ENCODE measurements at places on chromosomes 3 and 15.

- H3K4me3 ChIP-seq = peak overlapping the region; percentile 89
- peak overlapping the region; percentile 98 for H3K27ac ChIP-seq
- H3K27me3 ChIP-seq = no peaks in the 10 kb centered on the region
- DNase-seq = no peak
Observed at GRCh38 chr3:153166206-153166605, 4.2 kb downstream of the RAP2B start.

DNA sequence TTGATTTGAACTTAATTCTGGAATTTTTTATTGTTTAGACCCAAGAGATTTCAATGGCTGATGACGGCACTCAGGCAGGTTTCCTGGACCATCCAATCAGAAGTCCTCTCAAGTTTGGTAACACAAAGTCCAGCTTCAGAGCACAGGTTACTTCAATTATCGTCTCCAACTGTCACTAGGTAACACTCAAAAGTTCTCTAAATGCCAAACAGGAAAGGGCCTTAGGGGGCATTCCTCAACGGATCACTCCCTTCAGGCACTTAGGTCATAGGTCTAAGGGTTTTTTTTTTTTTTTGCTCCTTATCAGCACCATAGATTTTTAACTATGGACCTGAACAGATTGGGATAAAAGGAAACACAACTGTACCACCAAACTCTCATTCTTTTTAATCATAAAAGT is 85.8 kb downstream of the MEIS2 start:
- no peak for DNase-seq
- no peaks in the 10 kb centered on the region for H3K27me3 ChIP-seq
- no peaks in the 10 kb centered on the region for H3K36me3 ChIP-seq
- peak overlapping the region; percentile 70 for H3K27ac ChIP-seq

GRCh38 chr3:9897408-9898372 is 5.0 kb upstream of the IL17RE start:
- no peak for DNase-seq
- no peaks in the 10 kb centered on the region for H3K27me3 ChIP-seq
- H3K4me1 ChIP-seq = peaks cover 52% of the 10 kb centered on the region

DNA sequence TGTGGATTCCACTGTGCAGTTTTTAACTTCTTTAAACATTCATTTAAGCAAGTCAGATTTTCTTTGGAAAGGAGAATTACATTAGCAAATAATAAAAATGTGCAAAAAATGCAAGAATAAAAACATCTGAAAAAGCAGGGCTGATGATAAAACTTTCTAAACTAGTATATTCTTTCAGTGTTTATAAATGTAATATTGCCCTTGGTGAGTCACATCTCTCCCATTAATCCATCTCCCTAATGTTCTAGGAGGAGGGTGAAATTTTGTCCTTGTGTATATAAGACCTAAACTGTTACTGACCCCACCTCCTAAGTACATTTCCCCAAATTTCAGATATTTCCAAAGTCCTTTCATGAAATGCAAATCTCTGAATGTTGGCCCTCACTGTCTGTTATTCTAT is 28.5 kb upstream of the DCUN1D1 start:
- no peak for DNase-seq
- no peaks in the 10 kb centered on the region for H3K36me3 ChIP-seq
- no peak overlapping the region for H3K27ac ChIP-seq
- H3K4me3 ChIP-seq = no peak overlapping the region

GRCh38 chr15:28289694-28290463 is 32.1 kb downstream of the HERC2 start:
- H3K27me3 ChIP-seq = no peaks in the 10 kb centered on the region
- no peak overlapping the region for H3K4me3 ChIP-seq
- H3K27ac ChIP-seq = no peak overlapping the region
- DNase-seq = no peak
- no peaks in the 10 kb centered on the region for H3K4me1 ChIP-seq
- no peaks in the 10 kb centered on the region for H3K36me3 ChIP-seq

- no peaks in the 10 kb centered on the region for H3K27me3 ChIP-seq
- peaks cover 12% of the 10 kb centered on the region for H3K4me1 ChIP-seq
- H3K4me3 ChIP-seq = no peak overlapping the region
- no peaks in the 10 kb centered on the region for H3K36me3 ChIP-seq
Observed at GRCh38 chr15:91911844-91912243, 58.3 kb downstream of the SLCO3A1 start.

DNA sequence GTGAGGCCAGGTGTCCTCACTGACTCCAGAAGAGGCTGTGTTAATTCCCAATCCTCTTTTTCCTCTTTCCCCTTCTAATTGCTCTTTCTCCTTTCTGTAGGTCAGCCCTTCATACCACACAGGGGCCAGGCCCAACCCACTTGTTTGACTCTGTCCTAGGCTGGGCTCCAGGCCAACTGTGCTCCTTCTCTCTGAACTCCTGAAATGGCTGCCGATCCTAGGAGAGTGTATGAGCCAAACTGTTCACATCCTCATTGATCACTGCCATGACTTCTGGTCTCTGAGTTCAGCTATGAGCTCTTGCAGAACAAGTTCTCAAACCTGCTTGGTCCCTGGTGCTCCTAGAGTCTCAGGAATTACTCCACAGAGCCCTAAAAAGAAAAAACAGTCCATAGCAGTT is 145.1 kb downstream of the VGLL4 start:
- H3K27ac ChIP-seq = peak overlapping the region; percentile 72
- no peak overlapping the region for H3K4me3 ChIP-seq
- DNase-seq = no peak
- H3K4me1 ChIP-seq = peaks cover 12% of the 10 kb centered on the region
- no peaks in the 10 kb centered on the region for H3K36me3 ChIP-seq
- no peaks in the 10 kb centered on the region for H3K27me3 ChIP-seq

DNA sequence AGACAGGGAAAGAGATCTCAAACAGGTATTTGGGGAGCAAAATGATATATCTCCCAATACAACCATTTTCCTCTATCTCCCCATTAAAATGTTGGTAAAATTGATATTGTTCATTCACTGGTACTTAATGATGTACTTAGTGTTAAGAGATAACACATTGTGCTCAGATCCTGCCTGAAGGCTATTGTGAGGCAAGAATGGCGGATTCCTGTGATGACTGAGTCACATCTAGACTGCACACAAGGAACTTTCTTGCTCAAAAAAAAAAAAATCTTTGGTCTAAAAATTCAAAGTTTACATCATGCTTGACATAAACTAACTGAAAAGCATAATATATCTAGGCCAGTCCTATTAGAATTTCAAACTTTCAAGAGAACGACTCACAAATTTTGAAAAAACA is 171.1 kb upstream of the TTC14 start:
- DNase-seq = no peak
- no peak overlapping the region for H3K27ac ChIP-seq
- no peaks in the 10 kb centered on the region for H3K36me3 ChIP-seq
- no peaks in the 10 kb centered on the region for H3K4me1 ChIP-seq
- H3K4me3 ChIP-seq = no peak overlapping the region

GRCh38 chr3:64892671-64893309 is 205.0 kb upstream of the ADAMTS9 start:
- H3K4me3 ChIP-seq = no peak overlapping the region
- no peak overlapping the region for H3K27ac ChIP-seq
- peaks cover 6% of the 10 kb centered on the region for H3K4me1 ChIP-seq
- no peaks in the 10 kb centered on the region for H3K36me3 ChIP-seq
- no peaks in the 10 kb centered on the region for H3K27me3 ChIP-seq

- no peaks in the 10 kb centered on the region for H3K36me3 ChIP-seq
- no peak overlapping the region for H3K4me3 ChIP-seq
- no peak for DNase-seq
- H3K4me1 ChIP-seq = peaks cover 4% of the 10 kb centered on the region
- H3K27me3 ChIP-seq = no peaks in the 10 kb centered on the region
- no peak overlapping the region for H3K27ac ChIP-seq
Observed at GRCh38 chr15:101145362-101145761, 106.5 kb downstream of the CHSY1 start.

GRCh38 chr3:40265181-40265580 is 44.3 kb upstream of the EIF1B start:
- no peaks in the 10 kb centered on the region for H3K27me3 ChIP-seq
- no peak overlapping the region for H3K27ac ChIP-seq
- no peaks in the 10 kb centered on the region for H3K36me3 ChIP-seq
- no peaks in the 10 kb centered on the region for H3K4me1 ChIP-seq
- no peak for DNase-seq

DNA sequence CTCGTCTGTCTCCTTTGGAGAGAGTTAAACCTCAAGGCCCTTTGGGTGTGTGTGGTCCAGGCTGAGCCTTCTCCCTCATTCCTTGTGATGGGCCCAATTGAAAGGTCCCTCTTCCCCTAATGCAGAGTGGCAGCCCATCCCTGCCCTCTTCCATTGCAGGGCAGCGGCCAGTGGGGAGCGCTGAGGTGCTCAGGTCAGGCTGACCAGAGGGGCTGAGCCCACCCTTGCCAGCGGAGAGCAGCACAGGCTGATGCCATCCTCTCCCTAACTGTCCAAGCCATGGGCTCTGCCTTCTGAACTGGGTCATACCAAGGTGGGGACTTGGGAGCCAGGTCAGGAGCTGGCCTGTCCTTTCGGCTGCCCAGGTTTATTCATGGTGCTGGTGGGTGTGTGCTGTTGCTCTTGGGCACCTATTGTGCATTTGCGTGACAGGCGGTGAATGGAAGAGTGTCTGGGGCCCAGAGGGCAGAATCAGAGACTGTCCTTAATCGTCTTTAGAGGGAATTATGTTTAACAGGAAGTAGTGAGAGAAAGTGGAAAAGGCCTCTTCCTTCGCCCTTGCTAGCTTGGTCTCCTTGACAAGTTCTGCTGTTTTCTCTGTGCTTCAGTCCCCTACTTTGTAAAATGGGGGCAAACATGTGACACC is 96.9 kb downstream of the VGLL4 start:
- H3K36me3 ChIP-seq = no peaks in the 10 kb centered on the region
- DNase-seq = no peak
- H3K27me3 ChIP-seq = no peaks in the 10 kb centered on the region
- H3K4me3 ChIP-seq = no peak overlapping the region
- no peaks in the 10 kb centered on the region for H3K4me1 ChIP-seq

DNA sequence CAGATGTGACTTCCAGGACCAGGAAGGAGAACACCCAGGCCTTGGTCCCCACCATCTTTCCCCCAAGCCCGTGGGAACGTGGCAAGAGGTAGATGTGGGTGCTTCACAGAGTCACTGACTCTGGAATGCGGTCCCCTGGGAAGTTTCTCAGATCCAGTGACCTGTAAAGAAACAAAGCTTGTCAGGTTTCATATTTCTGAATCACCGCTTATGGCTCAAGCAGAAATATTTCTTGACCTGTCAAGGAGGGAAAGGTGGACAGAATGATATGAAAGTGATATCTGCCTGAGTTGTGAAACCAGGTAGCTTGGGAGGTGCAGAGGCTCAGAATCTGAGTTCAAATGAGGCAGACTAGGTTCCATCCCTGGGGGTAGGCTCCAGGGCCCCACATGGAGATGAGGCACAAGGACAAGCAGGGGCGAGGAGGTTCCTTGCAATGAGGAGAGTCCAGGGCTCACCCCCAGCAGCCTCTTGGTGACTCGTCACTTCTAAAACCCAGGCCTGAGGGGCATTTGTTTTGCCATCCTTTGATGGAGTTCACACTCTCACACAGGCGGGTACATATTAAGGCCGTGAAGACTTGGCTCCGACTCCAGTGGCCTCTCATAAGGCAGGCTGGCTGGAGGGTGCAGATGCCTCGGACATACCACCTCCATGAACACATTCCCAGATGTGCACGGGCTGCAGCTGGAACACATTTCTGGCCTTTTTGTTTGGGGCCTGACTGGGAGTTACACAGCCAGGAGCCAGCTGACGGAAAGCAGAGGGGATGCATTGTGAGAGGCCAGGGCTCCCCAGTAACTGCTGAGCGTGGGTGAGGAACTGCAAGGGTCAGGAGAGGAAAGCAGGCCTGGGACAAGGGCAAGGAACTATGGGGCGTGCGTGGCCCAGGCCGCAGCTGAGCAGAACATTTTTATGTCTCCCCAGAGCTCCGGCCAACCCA is 1.3 kb downstream of the CILP start:
- no peaks in the 10 kb centered on the region for H3K27me3 ChIP-seq
- no peak for DNase-seq
- peak overlapping the region; percentile 15 for H3K27ac ChIP-seq
- peaks cover 12% of the 10 kb centered on the region for H3K4me1 ChIP-seq

DNA sequence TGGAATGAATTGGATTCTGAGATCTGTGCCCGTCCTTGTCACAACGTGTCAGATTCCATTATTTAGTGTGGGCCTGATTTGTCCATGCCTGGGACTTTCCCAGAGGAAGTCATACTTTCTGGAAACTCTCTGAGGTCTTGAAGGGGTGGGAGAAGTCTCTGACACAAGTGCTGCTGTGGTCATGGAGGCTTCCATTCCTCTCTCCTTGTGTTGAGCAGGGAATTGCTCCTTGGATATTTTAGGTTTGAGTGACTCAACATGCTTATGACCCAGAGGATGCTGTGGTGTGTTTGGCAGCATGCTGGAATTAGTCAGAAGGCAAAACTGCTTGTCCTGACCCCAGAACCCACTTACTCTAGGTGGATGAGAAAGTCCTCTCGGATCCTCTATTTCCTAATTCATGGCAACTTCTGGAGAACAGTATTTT is 132.1 kb downstream of the LPP start:
- H3K27ac ChIP-seq = peak overlapping the region; percentile 18
- no peaks in the 10 kb centered on the region for H3K36me3 ChIP-seq
- H3K4me3 ChIP-seq = no peak overlapping the region
- no peak for DNase-seq
- H3K27me3 ChIP-seq = no peaks in the 10 kb centered on the region

DNA sequence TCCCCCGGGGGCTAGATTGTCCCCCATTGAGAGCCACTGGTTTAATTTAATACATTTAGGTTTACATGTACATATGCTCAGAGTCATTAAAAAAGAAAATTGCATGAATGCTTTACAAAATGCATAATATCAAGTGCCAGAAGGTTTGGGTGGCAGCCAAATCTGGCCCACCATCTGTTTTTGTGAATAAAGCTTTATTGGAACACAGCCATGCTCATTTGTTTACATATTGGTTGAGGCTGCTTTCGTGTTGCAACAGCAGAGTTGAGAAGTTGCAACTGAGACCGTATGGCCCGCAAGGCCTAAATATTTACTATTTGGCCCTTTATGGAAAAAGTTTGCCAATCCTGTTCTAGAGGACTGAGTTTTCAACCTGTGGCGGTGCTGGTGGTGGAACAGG is 32.1 kb upstream of the RGMA start:
- no peaks in the 10 kb centered on the region for H3K27me3 ChIP-seq
- no peak for DNase-seq
- H3K36me3 ChIP-seq = no peaks in the 10 kb centered on the region
- H3K4me3 ChIP-seq = no peak overlapping the region

DNA sequence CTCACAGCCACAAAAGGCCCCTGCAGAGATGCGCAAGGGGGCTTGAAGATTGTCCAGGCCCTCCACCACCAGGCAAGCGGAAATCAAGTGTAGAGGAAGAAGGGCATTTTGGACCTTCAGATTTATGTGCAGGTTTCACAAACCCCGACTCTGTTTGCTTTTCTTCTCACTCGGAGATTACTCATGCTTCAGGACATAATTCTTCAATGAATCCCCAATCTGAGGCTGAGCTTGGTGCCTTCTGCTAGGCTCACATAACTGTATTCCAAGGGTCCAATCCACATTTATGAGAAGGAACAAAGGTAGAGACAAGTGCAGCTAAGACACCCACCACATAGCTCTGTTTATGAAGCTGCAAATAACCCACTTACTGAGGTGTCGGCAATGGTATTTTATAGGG is 50.6 kb upstream of the NMNAT3 start:
- peaks cover under 1% of the 10 kb centered on the region for H3K27me3 ChIP-seq
- no peaks in the 10 kb centered on the region for H3K36me3 ChIP-seq
- H3K27ac ChIP-seq = no peak overlapping the region
- H3K4me1 ChIP-seq = no peaks in the 10 kb centered on the region
- H3K4me3 ChIP-seq = no peak overlapping the region
- no peak for DNase-seq

GRCh38 chr3:188719545-188719944 is 452.2 kb upstream of the TPRG1 start:
- H3K27me3 ChIP-seq = no peaks in the 10 kb centered on the region
- no peak for DNase-seq
- no peaks in the 10 kb centered on the region for H3K36me3 ChIP-seq
- no peak overlapping the region for H3K4me3 ChIP-seq
- peaks cover 7% of the 10 kb centered on the region for H3K4me1 ChIP-seq

All from esophagus squamous epithelium (tissue), 5 donors.